ENCODE measurements at places on chromosomes 4 and X.
A peak's percentile ranks its signal among the peaks of the same experiment; 100 is the strongest.

DNA sequence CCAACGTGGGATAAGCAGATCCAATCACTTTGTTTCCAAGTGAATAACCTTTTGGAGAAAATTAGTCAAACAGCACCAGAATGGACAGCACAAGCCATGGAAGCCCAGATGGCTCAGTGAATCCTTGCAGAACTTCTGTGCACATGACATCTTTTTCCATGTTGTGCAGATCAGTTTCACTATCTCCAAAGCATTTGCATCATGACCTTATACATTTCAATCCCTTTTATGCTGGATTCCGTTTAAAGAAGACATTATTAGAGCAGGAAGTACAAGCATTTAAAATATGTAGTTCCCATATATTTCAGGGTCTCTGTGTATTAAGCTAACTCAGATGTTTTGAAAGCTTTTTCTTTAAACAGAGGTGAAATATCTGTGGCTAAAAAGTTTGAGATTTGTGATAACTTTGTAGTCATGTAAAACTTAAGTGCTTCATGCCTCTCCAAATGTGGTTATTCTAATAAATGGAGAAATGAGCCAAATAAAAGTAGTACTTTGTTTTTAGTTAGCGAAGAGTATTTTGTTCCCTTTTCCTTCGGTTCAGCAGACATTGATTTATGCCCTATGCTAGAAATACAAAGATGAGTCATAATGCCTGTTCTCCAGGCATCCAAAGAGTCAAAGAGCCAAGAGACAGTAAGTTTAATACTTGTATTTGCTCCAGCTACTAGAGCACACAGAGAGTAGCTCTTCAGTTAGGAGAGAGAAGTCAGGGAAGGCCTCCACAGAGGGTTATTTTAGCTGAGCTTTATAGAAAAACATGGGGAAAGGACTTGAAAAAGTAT, 39.0 kb downstream of the PLAC8 start:
- DNase-seq: no peak

- DNase-seq: no peak
Measured at GRCh38 chr4:38030023-38030422, 69.8 kb downstream of the PTTG2 start.

DNA sequence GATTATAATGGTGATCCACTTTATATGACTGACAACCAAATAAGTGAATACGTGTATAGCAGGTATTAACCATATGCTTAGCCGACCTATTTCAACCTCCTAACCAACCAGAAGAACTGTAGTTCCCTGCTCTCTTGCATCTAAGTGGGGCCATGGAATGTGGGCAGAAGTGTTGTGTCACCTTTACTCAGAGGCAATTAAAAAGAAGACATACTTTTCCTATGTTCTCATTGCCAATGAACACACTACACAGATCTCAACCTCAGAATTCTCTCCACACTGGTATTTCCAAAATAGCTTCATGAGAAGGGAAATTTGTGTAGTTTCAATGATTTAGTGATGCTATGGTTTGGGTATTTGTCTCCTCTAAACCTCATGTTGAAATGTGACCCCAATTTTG, 3.2 kb upstream of the NFKB1 start:
- no peak for DNase-seq

- DNase-seq: no peak
Measured at GRCh38 chr4:16227462-16227868, 1.2 kb upstream of the TAPT1 start.

DNA sequence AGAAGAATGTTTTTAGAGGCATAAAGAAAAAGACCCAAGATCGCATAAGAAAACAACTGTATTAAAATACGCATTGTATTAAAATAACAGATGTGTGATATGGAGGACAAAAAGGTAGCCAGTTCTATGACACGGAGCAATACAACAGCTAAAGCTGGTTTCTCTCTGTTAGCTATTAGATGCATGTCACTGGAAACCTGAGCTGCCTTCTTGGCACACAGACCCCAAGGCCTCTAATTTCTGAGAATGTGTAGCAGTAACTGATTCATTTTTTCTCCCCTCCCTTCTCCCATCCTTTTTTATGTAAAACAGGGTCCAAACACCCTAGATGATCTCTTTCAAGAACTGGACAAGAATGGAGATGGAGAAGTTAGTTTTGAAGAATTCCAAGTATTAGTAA, 4.1 kb downstream of the S100G start:
- no peak for DNase-seq

DNA sequence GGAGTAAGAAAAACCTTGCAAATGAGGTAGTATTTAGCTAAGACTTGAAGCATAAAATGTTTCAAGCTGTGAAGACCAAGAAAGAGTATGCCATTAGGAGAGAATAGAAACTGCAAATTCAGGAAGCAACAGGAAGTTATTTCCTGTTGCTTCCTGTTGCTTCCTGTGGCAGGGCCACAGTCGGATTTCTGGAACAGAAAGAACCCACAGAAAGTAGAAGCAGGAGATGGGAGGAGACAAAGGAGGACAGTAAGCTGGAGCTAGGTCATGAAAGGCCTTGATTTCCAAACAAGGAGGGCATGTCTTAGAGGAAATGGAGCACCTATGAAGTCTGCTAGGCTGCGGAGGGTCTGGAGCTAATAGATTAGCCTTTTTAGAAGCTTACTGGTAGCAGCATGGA, 17.2 kb downstream of the ASB11 start:
- no peak for DNase-seq

DNA sequence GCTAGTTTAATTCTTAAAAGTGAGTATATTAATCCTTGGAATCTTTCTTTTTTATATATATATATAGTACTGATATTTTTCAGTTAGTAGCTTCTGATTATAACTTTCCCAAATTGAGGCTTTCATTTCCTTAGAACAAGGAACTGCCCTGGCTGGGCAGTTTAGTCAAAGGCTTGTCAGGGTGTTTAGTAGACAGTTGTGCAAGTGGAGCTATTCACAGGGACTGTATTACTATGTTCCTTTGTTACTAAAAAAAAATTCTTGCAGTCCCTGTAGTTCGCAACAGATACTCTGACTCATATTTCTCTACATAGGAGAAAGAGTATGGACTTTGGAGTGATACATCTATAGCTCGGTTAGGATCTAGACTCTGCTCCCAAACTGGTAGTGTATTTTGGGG, 20.8 kb downstream of the USO1 start:
- no peak for DNase-seq

GRCh38 chrX:83469551-83469950, 38.5 kb upstream of the POU3F4 start:
- DNase-seq: no peak

DNA sequence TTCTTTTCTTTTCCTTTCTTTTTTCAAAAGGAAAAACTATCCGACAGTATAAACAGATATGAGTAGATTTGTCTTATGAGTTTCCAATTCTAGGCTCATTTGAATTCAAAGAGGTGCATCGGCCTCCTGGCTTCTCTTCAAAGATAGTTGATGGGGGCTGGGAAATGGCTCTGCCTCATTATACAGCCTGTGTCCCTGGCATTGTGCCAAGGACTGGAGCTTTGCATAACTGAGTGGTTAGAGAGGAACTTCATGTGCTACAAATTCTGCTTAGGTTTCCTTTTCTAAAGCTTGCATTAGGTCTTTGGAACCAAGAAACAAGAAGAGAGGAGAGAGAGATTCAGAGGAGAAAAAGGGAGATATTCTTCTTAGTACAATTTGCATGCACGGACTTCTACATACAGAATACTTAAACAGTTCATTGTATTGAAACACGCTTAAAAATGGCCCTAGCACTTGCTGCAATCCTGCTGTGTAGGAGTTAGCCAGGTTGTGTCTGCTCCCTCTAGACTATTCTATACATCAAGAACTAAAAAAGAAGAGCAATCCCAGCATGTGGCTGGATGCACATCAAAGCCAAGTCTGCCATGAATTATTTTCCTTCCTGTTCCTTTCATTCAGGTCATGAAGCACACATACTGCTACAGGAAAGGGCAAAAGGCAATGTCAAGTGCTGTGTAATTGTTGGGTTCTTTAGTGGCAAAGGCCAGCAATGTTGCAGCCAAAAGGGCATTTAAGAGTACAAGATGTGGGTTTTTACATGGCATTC, 70.9 kb downstream of the INTS12 start:
- no peak for DNase-seq

- no peak for DNase-seq
Measured at GRCh38 chrX:63657821-63658220, 127.2 kb downstream of the ARHGEF9 start.

DNA sequence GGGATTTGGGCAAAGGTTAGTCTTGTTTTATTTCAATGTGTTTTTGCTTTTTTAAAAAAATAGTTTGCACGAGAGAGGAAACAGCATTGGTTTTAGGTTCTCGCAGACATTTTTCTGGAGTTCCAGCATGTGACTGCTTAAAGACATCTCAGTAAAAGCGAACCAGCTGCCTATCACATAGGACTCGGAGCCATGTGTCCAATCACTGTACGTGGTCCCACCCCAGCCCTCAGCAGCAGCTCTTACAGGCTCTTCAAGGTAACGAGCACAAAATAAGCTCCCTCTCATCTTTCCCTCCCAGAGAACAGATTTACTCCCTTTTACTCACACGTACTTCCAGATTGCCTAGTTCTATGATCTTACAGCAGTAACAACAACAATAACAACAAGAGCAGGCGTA, 68.7 kb downstream of the MCF2 start:
- DNase-seq: no peak

DNA sequence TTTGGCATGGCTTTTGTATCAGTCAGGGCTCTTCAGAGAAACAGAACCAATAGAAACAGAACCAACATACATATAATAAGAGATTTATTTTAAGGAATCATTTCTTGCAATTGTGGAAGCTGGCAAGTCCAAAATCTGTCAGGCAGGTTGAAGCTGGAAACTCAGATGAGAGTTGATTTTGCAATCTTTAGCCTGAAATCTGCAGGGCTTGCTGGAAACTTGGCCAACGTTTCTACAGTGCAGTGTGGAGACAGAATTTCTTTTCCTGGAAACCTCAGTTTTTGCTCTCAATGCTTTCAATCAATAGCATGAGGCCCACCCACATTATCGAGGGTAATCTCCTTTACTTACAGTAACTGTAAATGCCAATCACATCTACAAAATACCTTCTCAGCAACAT, 45.4 kb downstream of the COMMD8 start:
- DNase-seq: no peak

GRCh38 chr4:99088023-99088449, 552 bp downstream of the ADH5 start:
- peak; percentile 6 for DNase-seq

DNA sequence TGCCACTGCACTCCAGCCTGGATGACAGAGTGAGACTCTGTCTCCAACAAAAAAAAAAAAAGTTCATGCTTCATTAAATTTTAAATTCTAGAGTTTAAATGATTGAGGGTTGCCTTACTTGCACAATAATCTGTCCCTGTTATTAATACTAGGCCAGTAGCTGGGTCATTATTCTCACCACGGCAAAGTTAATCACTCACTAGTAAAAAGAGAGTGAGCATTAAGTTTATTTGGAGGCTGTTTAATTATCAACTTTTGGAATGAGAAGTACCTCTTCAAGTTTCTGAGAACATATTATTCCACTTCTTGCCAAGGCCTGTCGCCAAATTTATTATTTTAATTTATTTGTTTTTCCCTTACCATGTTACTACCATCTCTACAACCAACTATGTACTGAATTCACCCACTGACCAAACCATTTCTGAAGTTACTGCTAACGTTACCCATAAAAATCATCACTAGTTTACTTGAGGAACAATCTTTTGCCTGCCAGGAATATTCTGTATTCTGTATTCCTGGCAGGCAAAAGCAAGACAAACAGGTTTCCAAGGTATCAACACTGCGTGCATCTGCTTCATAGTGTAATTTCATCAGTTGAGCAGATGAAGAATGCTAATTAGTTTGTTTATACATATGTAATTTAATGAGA, 26.5 kb downstream of the GUCY1A1 start:
- DNase-seq: no peak

- no peak for DNase-seq
Measured at GRCh38 chrX:129737916-129738315, 863 bp upstream of the XPNPEP2 start.

GRCh38 chr4:154033921-154034320, 245.0 kb upstream of the SFRP2 start:
- no peak for DNase-seq

All from activated CD4-positive, alpha-beta T cell treated with anti-CD3 and anti-CD28 coated beads, Interleukin-2, amount 50 U/mL, for 4 hours (primary cell).